ENCODE measurements at places on chromosomes 5 and 9.

- no peak for DNase-seq
These were observed 23.6 kb upstream of the SARDH start for GRCh38 chr9:133761641-133762248.

DNA sequence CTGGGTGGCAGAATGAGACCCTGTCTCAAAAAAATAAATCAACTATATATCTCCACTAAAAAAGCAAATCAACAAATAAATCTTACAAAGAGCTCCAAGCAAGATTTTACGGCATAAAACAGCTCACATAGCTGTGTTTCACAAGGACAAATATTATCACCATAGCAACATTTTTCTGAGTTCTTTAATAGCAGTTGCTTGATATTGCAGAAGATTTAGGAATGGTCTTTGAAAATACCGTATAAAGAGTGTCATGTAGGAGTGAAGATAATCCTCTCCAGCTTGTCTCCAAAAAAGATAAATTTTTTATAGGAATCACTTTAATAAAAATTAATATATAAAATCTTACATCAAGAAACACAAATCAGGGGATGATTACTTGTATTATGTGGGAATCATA, 36.6 kb upstream of the MYOT start:
- no peak for DNase-seq

- no peak for DNase-seq
These were observed 218.7 kb downstream of the DCP2 start for GRCh38 chr5:113195251-113195650.

DNA sequence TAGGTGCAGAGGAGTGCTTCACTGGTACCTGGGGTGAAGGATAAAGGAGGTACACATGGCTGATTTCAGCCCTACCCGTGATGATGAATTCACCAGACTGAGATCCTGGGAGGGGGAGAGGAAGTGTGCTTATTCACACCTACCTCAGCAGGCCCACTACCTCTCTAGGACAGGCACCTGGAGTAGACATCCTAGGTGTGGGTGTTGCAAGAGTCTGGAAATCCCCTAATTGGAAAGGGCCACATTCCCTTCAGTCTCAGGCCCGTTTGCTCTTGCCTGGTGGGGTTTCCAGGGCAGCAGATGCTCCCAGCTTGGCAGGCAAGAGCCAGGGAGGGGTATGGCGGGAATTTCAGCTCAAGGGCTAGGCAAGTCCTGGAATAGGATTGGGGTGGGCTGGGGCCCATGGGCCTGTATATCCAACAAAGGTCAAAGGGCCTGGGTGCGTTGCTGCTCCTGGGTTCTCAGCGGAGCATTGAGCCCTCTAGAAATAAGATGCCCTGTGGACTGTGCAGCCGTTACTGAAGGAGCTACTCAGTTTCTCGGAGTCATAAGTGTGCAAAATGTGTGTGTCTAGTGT, 5.8 kb upstream of the CCL21 start:
- DNase-seq: no peak

GRCh38 chr5:72698481-72698880, 118.0 kb upstream of the TNPO1 start:
- DNase-seq: no peak

- no peak for DNase-seq
These were observed 27.7 kb downstream of the PCDHB15 start for GRCh38 chr5:141272906-141273305.

DNA sequence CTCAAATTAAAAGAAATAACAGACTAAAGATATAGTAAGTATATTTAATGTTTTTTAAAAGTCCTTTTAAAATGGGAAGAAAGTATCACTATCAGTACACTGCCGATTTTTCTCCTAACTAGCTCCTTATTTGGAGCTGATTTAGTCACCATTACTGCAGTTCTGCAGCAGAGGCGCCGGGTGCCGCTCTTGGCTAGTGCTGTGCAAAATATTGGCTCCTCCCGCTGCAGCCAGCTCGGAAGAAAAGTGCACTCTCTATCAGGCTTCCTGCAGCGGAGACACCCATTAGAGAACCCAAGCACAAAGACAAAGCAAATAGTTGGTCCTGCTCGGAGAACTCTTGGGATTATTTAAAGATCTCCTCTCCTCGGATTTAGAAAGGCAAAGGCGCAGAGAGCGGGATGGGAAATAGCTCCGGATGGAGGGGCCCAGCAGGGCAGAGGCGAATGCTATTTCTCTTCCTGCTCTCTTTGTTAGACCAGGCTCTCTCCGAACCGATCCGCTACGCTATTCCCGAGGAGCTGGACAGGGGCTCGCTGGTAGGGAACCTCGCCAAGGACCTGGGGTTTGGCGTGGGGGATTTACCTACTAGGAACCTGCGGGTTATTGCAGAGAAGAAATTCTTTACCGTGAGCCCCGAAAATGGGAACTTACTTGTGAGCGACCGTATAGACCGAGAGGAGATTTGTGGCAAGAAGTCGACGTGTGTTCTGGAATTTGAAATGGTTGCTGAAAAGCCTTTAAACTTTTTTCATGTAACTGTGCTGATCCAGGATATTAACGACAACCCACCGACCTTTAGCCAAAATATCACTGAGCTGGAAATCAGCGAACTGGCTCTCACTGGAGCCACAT, at the start of gene PCDHGB3:
PCDHGB3 (plus strand) TSS at position 249 of the 855 bp plus-strand sequence; CDS start at position 402, 153 bp downstream.
- peak; percentile 77 for DNase-seq

DNA sequence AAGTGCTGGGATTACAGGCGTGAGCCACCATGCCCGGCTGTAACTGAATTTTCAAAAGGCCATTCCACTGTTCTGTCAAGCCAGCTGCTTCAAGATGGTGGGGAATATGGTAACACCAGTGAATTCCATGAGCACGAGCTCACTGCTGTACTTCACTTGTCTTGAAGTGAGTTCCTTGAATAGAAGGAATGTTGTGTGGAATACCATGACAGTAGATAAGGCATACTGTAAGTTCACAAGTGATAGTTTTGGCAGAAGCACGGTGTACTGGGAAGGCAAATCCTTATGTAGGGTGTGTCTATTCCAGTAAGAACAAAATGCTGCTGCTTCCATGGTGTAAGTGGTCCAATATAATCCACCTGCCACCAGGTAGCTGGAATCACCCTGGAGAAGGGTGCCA, 6.6 kb upstream of the PRXL2C start:
- peak; percentile 21 for DNase-seq

DNA sequence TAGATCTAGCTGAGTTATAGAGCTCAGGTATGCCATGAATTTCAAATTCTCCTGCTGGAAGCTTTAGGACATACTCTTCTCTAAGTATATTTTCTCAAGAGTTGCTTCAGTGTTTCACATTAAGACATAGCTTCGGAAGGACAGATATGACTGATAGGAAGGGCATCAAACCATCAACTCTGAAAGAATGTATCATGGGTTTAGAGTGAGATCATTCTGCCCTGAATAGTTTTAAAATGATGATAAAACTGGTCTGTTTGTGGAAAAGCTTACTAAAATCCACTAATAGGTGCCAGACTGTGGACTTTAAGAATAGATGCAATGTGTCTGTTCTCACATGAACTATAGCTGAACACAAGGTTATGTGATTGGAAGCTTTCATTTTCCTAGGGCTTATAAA, 8.4 kb downstream of the SPEF2 start:
- DNase-seq: no peak

DNA sequence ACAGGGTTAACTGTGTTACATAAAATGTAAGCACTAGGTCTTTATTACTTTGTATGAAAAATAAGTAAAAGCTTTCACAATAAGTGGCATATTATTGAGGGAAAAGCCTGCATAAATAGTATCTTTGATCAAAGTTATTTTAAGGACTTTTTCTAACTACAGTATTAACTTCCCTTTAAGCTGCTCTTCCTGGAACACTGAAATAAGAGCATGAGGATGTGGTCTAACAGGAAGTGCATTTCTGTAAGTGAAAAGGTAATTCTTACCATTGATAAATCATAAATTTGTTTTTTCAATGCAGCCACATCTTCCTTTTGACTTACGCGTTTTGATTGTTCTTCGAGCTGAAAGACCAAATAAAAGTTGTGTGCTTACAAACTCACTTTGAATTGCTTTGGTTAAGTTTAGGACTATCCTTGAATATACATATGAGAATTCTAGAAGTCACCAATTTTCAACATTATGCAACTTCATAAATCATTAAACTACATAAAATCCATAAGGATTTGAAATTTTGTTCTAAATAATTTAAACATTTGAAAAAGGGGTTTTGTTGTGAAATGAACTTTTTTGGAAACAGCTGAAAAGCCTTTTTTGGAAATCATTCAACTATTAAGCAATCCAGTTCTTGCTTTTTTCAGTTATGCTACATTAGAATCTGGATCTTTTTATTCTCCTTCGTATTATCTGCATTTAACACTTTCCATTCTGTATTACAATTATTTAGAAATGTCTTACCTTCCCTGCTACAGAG, 50.6 kb downstream of the RASEF start:
- DNase-seq: no peak

DNA sequence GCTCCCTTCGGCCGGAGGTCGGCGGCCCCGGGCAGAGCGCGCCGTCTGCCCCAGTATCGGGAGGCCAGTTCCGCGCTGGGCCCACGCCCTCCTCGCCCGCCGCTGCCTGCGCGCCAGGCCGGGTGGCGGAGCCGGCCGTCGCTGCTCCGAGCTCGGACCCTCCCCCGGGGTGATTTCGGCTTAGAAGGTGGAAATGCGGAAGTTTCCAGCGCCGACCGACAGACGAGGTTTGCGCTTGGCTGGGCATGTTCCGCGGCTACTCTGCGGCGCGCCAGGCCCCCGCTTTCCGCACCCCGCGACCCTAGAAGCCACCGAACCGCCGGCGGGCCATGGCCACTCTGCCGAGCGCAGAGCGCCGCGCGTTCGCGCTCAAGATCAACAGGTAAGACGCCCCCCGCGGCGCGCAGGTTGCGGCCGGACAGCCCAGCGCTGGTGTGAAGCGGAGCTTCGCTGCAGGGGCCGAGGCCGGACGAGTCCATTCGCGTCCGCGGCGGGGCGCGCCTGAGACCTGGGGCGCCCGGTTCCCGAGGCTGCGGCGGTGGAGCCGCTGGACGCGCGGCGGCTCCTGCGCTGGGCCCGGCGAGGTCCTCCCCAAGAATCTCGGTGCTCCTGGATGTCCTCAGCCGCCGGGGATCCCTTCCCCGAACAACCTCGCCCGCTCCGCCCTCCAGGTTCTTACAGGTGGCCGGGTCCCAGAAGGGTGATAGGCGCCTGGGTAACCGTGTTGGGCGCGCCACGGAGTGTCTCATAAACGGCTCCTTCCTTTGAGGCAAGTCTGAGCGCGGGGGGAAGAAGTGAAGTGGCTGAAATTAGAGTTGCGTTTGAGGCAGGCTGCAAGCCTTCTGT, at the start of gene DOCK8:
DOCK8 (plus strand) TSS at position 218 of the 846 bp plus-strand sequence; CDS start at position 330, 112 bp downstream.
- DNase-seq: peak; percentile 38

- DNase-seq: peak; percentile 92
These were observed 27.4 kb downstream of the UNC5A start for GRCh38 chr5:176837707-176838115.

- no peak for DNase-seq
These were observed 4.1 kb upstream of the NDFIP1 start for GRCh38 chr5:142104491-142104890.

- DNase-seq: peak; percentile 68
These were observed 28.6 kb upstream of the CTNNA1 start for GRCh38 chr5:138724470-138725146.

- no peak for DNase-seq
These were observed 795 bp downstream of the CNOT8 start for GRCh38 chr5:154858972-154859871.

DNA sequence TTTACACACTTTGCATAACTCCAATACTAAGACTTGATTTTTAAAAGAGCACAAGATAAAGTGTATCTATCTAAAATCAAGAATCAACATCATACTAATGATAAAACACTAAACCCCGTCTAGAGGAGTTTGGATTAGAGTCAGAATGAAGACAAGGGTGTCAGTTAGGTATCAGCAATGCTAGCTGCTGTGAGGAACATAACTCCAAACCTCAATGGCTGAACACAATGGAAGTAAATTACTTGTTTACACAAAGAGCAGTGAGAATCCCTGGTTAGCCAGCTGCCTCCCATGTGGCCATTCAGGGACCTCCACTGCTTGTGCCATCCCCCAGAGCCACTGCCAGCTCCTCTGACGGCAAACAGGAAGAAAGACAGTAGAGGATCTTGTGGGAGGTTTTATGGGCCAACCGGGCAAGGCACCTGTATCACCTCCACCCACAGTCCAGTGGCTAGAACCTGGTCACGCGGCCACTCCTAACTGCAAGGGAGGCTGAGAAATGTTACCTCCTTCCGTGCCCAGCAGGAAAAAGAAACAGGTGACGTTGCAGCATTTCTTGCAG, 24.0 kb upstream of the GRHPR start:
- no peak for DNase-seq

DNA sequence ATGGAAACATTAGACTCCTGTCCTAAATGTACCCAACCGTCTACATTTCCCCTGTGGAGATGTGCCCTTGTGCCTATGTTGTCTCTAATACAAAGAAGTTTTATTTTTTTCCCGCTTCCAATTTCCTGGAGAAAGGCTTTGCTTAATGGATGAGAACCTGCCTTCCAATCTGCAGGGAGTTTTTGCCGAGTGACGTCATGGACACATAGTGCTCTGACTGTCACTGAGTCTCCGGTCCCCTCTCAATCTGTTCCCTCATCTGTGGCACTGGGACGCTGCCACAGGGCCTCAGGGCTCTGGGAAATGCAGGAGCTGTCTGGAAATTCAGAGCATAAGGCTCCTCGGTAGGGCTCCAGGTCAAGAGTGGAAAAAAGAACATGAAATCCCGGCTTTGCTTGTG, 144.8 kb downstream of the PDZD2 start:
- no peak for DNase-seq

DNA sequence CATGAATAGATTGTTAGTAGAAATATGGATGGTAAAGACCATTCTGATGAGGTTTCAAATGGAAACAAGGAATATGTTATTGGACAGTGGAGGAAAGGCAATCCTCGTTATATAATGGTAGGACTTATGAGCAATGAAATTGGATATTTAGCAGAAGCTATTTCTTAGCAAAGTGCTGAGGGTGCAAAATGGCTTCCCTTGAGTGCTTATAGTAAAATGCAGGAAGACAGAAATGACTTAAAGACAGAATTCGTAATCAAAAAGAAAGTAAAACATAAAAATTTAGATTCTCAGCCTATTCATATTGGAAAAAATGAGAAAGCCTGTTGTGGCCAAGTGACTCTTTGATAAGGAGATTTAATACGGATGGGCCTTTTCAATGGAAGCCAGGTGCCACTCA, 102.1 kb upstream of the ADRA1B start:
- no peak for DNase-seq

All from fibroblast of pulmonary artery (primary cell).